Omental fat pad (tissue), 4 donors: ENCODE measurements at places on chromosomes 5 and 9. TPM values are rescaled to one million over a fixed set of nuclear protein-coding genes. Genes with fewer than 3 reads are reported as not detected.

DNA sequence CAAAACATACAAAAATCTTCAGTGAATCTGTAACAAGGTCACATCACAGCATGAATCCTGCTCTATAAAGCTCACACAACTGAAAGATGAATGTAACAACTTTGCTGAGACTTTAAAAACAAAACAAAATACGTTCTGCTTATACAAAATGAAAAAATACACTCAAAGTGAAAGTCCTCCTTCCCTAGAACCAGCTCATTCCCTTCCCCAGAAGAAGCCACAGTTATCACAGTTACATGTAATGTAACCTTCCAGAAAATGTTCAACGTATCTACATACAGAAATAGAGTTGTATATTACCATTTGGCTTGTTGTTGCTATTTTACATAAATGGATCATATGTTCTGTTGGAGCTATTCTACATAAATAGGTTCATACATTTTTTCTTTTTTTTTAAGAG is 2.6 kb downstream of the AUH start:
- no peak for DNase-seq

DNA sequence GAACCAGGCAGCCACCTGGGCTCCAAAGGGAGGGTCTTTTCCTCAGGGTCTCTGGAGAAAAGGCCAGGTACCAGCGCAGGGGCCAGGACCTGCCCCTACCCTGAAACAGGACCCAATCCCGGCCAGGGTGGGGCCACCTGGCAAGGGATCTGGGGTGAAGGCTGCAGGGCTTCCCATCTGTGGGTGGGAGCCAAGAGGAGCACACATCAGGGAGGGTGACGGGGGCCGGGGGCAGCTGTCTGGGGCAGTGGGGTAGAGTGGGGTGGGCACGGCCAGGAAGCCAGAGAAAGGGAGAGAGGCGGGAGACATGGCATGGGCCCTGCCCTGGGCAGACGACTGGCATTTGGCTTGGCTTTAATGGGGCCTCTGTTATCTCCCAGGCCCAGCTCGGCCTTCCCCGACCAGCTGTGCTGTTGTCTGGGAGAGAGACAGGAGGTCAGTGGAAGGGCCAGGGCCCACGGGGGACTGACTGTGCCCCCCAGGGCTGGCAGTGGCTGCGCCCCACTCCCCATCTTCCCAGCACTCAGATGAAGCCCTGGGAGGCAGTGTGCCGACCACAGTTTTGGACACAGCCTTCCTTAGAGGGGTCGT is 57.2 kb upstream of the RNF130 start:
- no peak for DNase-seq

PTBP3 gene
- 34.5 TPM for total RNA-seq

GMCL2 gene
- not detected for total RNA-seq

CAPSL gene
- not detected for total RNA-seq

- no peak for DNase-seq
Observed at GRCh38 chr5:119178435-119178834, 107.5 kb downstream of the DMXL1 start.

PHAX gene
- 35.5 TPM for total RNA-seq

- no peak for DNase-seq
Observed at GRCh38 chr9:13140843-13141592, 138.5 kb downstream of the MPDZ start.

DNA sequence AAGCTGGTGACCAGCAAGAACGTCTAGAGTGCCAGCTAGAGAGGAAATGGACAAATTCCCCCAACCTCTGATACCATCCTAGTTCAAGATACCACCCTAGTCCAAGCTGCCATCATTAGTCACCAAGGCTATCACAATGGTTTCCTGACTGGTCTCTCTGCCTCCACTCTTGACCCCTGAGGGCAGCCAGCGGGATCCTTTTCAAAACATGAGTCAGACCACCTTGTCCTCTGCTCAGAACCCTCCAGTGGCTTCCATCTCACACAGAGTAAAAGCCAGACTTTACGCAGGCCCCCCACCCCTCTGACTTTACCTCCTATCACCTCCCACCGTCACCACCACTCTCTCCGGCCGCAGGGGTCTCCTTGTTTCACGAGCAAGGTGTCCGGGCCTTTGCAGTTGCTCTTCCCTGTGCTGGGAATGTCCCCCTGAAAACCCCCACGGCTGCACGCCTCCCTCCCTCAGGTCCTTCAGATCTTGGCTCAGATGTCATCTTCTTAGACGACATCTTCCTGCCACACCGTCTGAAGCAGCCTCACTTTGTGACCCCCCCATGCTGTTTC is 42.2 kb upstream of the FBXW11 start:
- DNase-seq = no peak

GRCh38 chr9:72474676-72475075 is 46.7 kb upstream of the TMC1 start:
- no peak for DNase-seq

- DNase-seq = no peak
Observed at GRCh38 chr5:178769617-178770260, 39.3 kb upstream of the ZNF354A start.

- no peak for DNase-seq
Observed at GRCh38 chr5:135739383-135739981, 95.0 kb upstream of the SLC25A48 start.

FBXL17 gene
- total RNA-seq = 19.8 TPM

DNA sequence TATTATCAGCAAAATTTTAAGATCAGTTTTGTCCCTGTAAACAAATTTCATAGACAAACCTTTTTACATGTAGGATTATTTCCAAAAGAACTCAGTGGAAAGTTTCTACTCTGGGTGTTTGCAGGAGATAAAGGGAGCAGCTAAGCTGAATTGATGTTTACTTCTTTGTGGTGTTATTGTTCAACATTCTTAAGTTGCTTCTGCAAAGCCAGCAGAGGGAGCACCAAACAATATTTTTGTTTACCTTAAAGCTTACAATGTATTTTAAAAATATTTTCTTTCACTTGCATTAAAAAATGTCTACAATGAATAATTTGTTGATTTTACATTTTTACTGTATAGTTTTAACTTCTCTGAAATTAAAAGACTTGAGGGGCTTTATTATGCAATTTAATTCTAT is 135.4 kb downstream of the ATG10 start:
- DNase-seq = no peak

YTHDC2 gene
- 23.3 TPM for total RNA-seq

GRCh38 chr5:136285096-136285855 is 80.1 kb downstream of the TRPC7 start:
- no peak for DNase-seq

DNA sequence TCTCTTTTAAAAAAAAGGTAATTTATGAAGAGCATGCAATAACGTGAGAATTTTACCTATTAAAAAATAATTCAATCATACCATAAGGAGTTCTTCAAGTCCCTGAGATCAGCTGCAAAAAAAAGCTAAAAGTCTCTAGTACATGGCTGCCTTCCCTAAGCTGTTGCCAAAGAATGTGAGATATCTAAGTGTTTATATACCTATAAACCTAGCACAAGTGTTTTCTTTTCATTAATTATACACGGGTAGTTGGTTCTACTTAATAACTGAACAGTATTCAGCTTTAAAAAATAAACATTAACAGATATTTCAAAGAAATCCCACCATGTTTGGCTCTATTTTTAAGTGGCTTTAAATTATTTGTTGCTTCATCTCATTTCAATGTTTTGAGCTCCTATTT is 25.9 kb downstream of the FNBP1 start:
- no peak for DNase-seq

DNA sequence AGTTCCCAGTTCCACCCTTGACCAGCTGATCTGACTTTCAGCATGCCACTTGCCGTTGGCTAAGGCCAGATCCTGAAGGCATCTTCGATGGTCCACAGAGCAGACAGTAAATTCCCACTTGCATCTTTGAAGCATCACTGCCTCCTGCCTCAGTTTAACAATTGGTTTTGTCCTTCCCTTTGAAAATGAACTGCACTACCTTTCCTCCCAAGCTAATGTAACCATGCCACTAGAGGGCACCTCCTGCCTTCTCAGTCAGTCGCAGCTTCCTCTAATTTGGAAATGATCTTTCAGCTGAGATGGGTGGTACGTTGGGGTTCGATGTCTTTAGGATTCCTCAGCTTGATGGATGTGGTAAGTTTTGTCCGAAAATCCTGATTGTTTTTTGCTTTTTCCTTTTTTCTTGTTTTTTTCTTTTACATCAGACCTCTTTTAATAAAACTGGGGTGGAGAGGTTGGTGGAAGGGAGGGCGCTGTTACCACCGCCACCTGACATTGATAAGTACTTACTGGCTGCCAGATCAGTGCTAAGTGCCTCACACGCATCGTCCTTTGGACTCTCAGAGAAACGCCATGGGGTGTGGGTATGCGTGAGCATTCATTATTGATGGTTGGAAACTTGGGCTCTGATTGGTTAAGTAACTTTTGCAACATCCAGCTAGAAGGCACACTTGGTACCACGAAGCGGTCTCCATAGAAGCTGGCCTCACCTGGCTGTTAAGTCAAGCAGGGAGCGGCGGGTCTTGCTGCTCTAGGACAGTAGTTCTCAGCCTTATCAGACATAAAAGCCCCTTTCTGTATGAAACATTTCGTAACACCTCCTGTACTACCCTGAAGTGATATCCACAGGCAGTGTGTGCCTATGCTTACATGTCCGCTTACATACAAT is 16.9 kb downstream of the PTTG1 start:
- DNase-seq = no peak

EIF4E1B gene
- not detected for total RNA-seq

SPINK4 gene
- total RNA-seq = not detected

- no peak for DNase-seq
Observed at GRCh38 chr5:15236911-15237508, 263.0 kb upstream of the FBXL7 start.

- no peak for DNase-seq
Observed at GRCh38 chr9:117763314-117763713, 59.1 kb downstream of the TLR4 start.

DNA sequence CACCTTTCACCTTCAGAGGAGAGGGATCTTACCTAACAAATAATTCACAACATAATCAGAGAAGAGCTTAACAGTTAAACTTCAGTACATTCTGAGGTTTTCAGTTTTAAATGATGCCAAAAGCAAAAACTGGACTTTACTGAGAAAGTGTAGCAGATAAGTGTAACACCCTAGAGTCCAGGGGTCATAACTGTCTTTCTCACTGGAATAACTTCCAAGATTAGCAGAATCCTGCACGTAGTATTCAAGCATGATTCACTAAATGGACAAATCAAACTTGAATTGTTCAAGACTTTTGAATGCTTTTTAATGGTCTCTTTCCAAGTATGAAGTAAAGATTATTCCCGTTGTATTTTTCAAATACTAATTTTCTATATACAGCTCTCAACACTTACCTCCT is 180.1 kb upstream of the NREP start:
- no peak for DNase-seq

GRCh38 chr9:93306081-93306480 is 122.1 kb downstream of the WNK2 start:
- DNase-seq = no peak

DNA sequence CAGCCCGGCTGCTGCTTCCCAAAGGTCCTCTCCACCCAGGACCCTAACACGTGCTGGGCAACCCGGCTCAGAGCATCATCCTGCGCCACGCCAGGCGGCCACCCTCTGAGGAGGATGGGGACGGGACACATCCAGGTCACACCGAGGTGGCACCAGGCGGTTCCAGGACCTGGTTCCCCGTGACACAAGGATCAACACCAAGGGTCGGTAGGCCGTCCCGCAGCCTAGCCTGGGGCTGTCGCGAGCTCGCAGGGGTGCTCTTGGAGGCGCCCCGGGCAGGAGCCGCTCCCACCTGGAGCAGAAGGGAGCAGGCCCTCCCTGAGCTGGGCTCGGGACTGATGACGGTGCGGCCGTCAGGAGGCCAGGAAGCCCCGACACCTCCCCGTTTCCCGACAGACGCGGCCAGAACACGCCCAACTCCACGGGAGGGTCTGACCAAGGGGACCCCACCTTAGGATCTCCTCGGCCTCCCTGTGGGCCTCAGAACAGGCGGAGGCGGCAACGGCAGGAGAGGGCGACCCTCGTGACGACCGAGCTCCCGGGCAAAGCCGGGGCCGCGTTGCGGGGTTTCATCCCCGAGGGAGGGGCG is 6.3 kb downstream of the EXD3 start:
- DNase-seq = no peak

PPIC gene
- total RNA-seq = 22.2 TPM

GRCh38 chr5:55037046-55037771 is 13.2 kb downstream of the GZMK start:
- no peak for DNase-seq

- no peak for DNase-seq
Observed at GRCh38 chr5:159059722-159060121, 40.0 kb downstream of the EBF1 start.

RBM27 gene
- total RNA-seq = 14.9 TPM

- no peak for DNase-seq
Observed at GRCh38 chr5:68708842-68709170, 385.0 kb upstream of the SLC30A5 start.

GDA gene
- not detected for total RNA-seq

DNA sequence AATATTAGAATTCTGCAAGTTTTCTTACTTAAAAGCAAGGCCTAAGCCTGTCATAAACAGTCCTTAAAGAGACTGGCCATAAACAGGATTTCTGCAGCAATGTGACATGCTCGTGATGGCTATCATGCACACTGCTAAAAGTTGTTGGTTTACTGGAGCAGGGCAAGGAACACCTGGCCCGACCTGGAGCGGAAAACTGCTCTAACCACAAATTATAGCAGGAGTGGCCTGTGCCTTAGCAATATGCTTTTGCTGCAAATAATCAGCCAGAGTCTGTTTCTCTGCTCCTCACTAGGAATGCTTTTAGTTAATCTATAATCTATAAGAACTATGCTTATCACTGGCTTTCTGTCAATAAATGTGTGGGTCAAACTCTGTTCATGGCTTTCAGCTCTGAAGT is 322.9 kb upstream of the RPS23 start:
- no peak for DNase-seq

DNA sequence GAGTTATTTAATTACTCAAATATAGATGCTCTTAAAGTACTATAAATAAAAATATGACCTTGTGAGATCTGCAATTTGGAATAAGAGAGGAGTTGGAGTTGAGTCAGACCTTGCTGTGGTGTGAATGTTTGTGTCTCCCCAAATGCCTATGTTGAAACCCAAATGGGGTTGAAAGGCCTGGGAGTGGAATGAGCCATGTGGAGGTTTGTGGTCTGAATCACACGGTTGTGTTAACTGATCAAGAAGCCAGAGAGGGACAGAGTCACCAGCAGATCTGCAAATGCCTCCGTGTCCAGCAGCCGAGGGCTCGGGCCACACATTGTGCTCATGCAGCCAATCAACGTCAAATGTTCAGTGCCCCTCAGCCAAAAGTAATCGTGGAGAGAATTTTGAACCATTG is 404.4 kb downstream of the ICE1 start:
- DNase-seq = no peak

DNA sequence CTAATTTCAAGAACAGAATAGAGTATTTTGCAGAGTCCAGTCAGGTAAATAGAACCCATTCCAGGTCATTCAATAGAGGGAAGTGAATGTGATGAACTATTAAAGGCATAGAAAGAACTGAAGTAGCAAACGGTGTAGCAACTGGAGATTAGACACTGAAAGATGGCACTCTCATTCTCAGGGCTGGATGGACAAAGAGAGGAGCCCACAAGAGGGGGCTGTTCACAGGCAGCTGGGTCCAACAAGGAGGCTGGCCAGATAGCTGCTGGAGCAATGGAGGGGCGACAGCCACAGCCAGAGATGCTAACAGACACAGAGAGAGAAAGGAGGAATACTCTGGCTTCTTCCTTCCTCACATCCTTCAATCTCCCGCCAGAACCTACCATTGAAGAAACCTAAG is 93.1 kb upstream of the SMARCA2 start:
- DNase-seq = no peak

- DNase-seq = peak; percentile 38
Observed at GRCh38 chr9:85741095-85741874, 469 bp downstream of the AGTPBP1 start.

GRCh38 chr5:176797456-176798050 is 12.8 kb upstream of the UNC5A start:
- DNase-seq = no peak

WNT8A gene
- not detected for total RNA-seq

FIBCD1 gene
- total RNA-seq = not detected
